ENCODE measurements at places on chromosomes 13 and 19. TPM values are rescaled to one million over a fixed set of nuclear protein-coding genes. Genes with fewer than 3 reads are reported as not detected.

The PRTN3 gene
- total RNA-seq: 0.38 TPM

The SCEL gene
- not detected for total RNA-seq

The SYT3 gene
- total RNA-seq: not detected

The FREM2 gene
- total RNA-seq: 0.09 TPM

The ATP4B gene
- not detected for total RNA-seq
